Frontal cortex (tissue), 4 donors: ENCODE measurements at places on chromosomes 12 and 14.

DNA sequence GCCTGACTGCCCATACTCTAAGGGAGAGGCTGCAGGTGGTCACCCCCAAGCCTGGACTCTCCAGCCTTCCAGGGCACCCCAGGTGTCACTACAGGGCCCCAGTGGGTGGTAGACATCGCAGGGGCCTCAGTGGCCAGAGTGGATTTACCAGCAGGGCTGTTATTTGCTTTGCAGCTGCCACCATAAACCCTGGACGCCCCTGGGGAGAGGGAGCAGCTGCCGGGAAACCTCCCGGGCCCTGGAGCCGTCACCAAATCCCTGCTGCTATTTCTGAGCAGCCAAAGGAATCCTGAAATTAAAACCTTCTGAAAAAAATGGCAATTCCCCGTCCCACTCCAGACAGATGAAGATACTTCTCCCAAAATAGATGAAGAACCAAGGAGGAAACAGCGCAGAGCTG, 13.9 kb downstream of the TMEM119 start:
- no peak for DNase-seq

DNA sequence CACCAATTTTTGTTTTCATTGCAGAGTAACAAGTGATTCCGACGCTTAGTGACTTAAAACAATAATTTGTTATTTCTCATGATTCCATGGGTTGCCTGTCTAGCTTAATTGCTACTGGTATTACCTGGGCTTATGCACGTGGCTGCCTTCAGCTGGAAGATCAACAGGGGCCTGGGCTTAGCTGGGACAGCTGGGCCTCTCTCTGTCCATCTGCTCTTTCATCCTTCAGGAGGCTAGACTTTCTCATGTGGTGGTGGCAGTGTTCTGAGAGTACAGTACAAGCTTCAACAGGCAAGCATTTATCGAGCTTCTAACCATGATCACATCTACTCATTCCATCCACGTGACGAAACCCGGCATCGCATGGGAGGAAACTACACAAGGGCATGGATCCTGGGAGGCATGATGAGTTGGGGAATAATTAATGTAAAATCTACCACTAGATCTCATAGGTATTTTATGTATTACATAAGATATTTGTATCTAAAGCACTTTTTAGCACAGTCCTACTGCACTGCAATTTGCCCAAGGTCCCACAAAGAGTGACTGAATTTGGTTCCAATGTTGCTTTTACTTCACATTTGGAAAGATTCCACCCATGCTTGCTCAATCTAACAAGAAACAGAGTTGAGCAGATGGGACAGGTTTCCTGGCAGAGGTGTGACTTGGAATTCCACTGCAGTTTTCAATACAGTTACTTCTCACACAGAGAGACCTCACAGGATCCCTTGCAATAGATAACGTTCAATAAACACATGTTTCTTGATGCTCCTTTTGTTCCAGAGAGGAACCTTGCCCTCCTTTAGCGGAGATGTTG, 153.1 kb upstream of the FRMD6 start:
- DNase-seq, result no peak

DNA sequence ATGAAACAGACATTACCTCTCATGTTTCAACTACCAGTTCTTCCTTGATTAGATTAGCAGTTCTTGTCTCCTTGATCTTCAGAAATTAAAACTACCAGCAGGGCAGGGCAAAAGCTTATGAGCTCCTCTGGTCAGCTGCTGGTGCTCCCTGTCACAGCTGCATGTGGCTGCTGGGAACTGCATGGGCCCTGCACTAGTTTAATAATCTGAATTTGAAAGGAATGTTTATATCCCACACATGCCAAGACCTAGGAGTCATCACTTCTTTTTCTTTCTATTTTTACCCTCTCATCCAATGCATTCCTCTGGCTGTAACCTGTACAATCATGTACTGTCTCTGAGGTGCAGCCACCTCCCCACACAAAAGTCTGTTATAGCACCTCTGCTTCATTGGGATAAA, 73.9 kb downstream of the ARMH4 start:
- no peak for DNase-seq

DNA sequence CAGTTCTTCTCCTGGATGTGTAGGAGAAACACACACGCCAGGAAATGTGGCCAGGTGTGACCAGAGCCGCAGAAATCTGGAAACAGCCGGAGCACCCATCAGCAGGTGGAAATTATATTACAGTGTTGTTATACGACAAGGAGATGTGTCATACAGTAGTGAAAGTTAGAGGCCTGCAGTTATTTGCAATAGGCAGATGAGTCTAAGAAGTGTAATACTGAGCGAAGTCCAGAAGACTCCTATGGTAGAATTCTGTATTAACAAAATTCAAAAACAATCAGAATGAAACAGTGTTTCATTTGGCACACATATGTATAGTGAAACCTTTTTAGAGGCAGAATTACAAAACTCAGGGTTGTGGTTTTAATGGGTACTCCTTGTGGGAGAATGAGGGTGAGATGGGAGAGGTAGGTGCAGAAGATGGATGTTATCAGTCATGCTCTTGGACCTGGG, 39.3 kb upstream of the AMN start:
- DNase-seq, result no peak

DNA sequence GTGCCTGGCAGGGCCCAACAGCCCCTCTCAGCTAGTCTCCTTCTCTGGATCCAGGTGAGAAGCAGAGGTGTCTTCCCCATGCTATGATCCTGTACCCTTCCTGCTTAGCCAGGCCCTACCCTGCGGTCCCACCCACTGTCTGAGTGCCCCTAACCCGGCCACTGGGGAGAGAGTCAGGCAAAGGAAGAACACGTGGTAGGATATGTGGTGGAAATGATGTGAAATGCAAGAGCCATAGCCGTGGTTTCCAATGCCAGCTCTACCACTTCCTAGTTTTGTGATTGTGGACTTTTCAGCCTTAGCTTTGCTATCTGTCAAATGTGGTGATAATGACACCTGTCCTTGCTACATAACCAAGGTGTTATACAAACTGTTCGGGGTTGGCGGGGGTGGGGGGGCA, 15.8 kb downstream of the KRT2 start:
- DNase-seq, result no peak

DNA sequence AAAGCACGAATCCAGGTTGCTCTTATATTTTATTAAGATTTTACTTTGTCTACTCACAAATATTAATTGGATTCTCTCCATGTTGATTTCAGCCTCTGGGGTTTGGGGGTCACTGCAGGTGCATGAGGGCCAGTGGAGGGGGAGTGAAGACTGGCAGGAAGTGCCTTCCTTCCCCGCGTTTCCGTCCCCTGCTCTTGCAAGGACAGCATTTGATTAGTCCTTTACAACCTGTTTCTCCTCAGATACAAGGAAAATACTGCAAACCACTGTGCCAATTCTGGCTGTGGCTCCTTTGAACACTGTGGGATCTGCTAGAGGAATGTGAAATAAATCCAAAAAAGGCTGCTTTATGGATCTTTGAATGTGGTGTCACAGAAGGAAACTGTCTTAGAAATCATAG, 291.8 kb downstream of the ETNK1 start:
- DNase-seq, result no peak

DNA sequence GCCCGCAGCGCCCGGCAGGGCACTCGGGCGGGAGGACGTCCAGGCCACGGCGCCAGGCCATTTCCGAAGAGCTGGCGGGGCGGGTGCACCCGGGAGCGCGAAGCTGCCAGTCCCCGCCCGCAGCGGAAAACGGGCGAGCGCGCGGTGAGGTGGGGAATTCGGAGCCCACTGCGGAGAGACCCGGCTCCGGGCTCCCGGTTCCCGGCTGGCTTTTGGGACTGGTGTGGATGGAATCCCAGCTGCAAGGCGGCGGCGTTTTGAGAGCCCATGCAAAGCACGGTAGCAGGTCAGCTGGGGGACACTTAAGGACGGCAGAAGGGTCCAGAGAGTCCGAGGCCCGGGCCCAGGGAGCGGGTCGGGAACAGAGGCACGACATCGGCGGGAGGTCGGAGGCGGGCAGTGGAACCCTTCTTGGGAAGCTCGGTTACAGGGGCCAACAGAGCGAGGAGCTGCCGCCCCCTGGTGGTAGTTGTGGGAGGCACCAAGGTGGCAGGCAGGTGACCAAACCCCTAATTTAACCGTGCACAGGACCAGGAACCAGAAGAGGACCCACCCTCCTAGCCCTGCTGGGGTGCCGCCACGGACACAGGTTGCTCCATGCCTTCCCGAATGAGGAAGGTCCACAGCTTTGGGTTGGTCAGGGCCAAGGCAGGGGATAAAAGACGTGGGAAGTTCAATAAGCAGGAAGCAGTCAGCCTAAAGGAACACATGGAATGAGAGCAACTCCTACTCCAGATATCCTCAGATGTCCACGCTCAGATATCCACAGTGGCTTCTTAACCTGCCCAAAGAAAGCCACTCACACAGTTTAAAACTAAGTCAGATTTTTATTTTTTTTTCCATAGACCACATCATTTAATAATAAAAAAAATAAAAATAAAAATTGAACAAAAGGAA, 685 bp upstream of the CDH24 start:
- peak; percentile 92 for DNase-seq

DNA sequence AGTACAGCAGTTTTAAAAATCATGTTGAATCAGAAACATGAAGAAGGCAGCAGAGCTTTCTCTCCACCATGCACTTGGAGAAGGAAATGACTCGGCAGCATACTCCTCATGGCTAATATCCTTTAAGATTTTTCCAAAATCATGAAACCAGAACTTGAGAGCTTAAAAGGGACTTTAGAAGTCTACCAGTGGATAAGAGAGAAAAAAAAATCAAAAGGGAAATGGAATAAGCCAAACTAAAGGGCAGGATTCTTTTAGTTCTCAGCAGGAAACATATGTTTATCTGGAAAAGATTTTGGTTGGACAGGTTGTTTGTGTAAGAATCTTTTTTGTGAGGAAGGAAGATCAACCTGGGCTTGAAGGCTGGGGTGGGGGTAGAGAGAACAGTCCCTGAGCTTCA, 111.8 kb downstream of the PRKCH start:
- DNase-seq, result no peak

GRCh38 chr14:52879958-52880357, 70.9 kb downstream of the FERMT2 start:
- DNase-seq, result no peak

DNA sequence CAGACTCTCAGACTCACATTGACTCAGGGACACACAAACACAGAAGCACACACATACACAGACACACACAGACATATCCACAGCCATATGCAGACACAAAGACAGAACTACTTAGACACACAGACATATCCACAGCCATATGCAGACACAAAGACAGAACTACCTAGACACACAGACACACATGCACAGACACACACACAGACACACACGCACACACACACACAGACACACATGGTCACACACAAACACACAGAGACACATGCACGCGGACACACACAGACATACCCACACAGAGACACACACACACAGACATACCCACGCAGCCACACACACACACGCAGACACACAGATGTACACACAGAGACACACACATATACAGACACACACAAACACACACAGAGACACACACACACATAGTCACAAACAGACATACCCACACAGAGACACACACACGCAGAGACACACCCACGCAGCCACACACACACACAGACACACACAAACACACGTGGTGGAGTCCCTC, 25.7 kb downstream of the SERPINA1 start:
- DNase-seq, result no peak

- no peak for DNase-seq
Observed at GRCh38 chr12:109872-110271, 43.3 kb downstream of the IQSEC3 start.

- no peak for DNase-seq
Observed at GRCh38 chr14:99930420-99931274, 134.6 kb upstream of the EVL start.

DNA sequence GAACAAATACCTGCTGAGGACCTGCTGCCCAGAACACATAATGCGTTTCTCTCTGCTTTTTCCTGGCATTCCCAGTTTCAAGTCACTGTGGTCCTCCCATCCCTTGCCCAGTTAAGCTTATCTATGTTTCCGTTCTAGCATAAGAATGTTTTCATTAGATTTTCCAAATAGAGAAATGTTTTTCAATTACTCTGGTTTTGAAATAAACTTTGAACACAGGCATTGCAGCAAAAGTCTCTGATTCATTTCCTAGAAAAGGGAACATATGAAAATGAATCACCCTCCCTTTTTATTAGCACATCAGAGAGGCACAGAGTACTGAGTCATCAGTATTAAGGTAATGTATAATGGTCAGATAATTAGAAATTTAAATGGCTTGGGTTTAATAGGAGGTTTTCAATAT, 201.1 kb upstream of the TMEM260 start:
- no peak for DNase-seq

DNA sequence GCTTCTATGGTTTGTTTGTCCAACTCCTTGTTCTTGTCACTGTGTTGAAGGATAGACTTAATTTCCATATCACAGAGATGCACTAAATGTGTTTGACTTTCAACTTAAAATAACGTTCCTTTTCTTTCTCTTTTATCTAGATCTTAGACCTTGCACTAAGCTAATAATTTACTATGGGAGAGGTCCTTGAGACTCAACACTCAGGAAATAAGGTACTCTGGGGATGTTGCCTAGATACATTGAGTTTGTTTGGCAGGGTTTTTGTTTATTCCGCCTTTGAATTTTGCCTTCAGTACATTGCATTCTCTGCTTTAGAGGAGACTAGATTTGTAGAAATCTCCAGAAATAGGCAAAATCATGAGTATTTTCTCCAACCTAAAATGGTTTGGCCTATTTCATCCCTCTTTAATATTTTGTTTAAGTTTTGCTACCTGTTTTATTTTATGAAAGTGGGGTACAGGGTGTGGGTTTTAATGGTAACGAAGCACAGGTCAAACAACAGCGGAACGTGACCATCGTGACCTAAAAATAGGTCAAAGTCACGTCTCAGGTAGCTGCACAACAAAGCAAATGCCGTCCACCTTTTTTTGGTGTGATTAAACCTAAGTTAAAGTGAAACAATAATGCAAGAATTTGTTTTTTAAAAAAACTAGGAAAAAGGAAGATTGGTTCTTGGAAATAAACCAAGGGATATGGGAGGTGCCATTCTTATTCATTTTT, 115.3 kb upstream of the CPSF6 start:
- DNase-seq, result no peak

- DNase-seq, result no peak
Observed at GRCh38 chr12:123164710-123165261, 13.9 kb upstream of the PITPNM2 start.

GRCh38 chr14:64196814-64197411, 97.3 kb downstream of the ESR2 start:
- DNase-seq, result no peak

GRCh38 chr14:76550534-76550933, 174.6 kb downstream of the ESRRB start:
- DNase-seq, result no peak
